Naive B cell (primary cell): ENCODE measurements at places on chromosomes 4 and X. TPM values are rescaled to one million over a fixed set of nuclear protein-coding genes. Genes with fewer than 3 reads are reported as not detected.
A peak's percentile ranks its signal among the peaks of the same experiment; 100 is the strongest.

KLKB1 gene
- polyA plus RNA-seq = not detected

PRRG1 gene
- polyA plus RNA-seq = not detected

RGN gene
- not detected for polyA plus RNA-seq

CYSLTR1 gene
- polyA plus RNA-seq = 57.3 TPM

PPP2R2C gene
- polyA plus RNA-seq = not detected

PAGE5 gene
- polyA plus RNA-seq = not detected

SHROOM4 gene
- not detected for polyA plus RNA-seq

SERTM2 gene
- not detected for polyA plus RNA-seq

EPGN gene
- polyA plus RNA-seq = not detected

ADGRG2 gene
- not detected for polyA plus RNA-seq

ZGRF1 gene
- polyA plus RNA-seq = 4.5 TPM

WDR19 gene
- polyA plus RNA-seq = 4.6 TPM

POU4F2 gene
- not detected for polyA plus RNA-seq

OFD1 gene
- 52.0 TPM for polyA plus RNA-seq

STPG2 gene
- not detected for polyA plus RNA-seq

MGAT4D gene
- not detected for polyA plus RNA-seq

ARHGEF38 gene
- polyA plus RNA-seq = not detected

WDR17 gene
- 0.41 TPM for polyA plus RNA-seq

CFAP299 gene
- not detected for polyA plus RNA-seq

GRCh38 chr4:76624931-76625715, 190.1 kb downstream of the SHROOM3 start:
- DNase-seq = no peak

- no peak for DNase-seq
Observed at GRCh38 chr4:182145334-182145905, 97.8 kb upstream of the TENM3 start.

DNA sequence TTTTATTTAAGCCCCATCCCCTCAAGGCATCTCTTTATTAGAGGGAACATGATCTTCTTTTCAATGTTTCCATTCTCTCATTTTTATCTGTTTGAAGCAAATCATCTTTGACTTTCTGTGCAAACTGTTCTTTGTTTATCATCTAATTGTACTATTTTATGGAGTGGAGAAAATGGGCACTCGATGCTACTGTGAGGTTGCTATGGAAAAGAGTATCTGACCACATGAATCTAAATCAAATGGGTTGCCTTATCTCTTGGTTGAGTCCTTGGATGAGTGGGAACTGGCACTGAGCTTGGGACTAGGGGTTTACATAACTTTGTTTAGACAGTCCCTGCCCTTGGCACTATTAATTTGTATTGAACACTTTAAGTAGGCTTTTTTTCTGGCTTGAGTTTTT, 9.1 kb downstream of the OCRL start:
- DNase-seq = no peak

- DNase-seq = no peak
Observed at GRCh38 chrX:2388669-2389068, 112.1 kb downstream of the DHRSX start.

- no peak for DNase-seq
Observed at GRCh38 chr4:38470735-38471262, 193.2 kb upstream of the KLF3 start.

DNA sequence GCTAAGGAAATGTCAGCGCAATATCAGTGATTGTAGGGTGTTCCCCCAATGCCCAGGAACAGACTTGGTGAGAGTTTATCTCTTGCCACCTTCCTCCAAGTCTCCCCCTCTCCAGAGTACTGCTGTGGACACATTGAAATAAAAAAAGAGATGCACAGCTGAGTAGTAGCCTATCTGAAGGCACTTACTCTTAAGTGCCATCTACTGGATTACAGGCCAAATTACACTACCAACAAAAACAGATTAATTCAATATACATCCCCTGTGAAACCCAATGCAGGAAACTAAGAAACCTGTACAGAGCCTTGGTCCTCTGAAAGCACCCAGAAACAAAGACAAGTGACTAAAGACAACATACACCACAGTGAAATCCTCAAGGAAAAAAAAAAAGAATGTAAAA, 460.3 kb downstream of the ZIC3 start:
- no peak for DNase-seq

- no peak for DNase-seq
Observed at GRCh38 chr4:145531223-145531622, 49.6 kb downstream of the SMAD1 start.

- DNase-seq = no peak
Observed at GRCh38 chr4:189832528-189832927, 108.1 kb upstream of the FRG1 start.

DNA sequence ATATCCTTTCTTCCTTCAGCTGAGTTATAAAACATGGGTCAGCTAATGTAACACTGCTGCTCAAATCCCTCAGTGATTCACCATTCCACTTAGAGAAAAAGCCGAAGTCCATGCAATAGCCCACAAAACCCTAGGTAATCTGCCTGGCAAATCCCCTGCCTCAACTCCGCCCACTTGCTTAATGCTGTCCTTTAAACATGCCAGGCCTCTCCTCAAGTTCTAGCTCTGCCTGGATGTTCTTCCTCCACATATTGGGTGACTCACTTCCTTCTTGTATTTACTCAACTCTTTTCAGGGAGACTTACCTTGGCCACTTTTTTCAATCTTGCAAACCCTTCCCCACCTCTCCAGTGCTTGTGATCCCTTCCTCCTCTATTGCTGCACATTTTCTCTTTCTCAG, 89.8 kb downstream of the EMCN start:
- DNase-seq = no peak

GRCh38 chr4:115770046-115770543, 656.7 kb upstream of the NDST4 start:
- no peak for DNase-seq

GRCh38 chr4:37793562-37793961, 32.9 kb upstream of the PGM2 start:
- DNase-seq = peak; percentile 11

DNA sequence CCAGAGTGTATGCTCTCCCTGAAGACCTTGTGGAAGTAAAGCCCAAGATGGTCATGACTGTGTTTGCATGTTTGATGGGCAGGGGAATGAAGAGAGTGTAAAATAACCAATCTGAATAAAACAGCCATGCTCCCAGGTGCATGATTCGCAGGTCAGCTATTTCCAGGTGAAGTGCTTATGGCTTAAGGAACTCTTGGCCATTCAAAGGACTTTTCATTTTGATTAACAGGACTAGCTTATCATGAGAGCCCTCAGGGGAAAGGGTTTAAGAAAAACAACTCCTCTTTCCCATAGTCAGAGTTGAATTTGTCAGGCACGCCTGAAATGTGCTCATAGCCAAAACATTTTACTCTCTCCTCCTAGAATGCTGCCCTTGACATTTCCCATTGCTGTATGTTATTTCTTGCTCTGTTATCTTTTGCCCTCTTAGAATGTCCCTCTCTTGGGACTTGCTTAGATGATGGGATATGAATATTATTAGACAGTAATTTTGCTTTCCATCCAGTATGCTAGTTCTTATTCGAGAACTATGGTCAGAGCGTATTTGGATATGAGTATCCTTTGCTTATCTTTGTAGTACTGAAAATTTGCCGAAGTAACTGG, 88.6 kb downstream of the PLS3 start:
- no peak for DNase-seq

DNA sequence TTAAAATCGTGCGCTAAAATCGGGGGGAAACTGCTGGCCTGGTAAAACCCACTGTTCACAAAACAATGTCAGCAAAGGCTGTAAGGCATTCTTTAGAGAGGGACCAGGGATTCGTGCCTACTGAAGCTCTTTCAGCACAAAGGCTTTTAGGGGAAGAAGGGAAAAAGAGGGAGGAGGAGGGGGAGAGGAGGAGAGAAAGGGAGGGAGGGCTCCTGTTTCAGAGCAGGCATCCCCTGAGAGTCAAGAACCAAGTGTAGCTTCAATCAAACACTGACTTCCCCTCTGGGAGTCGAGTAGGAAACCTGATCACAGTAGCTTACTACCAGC, 9.5 kb downstream of the BCOR start:
- no peak for DNase-seq

DNA sequence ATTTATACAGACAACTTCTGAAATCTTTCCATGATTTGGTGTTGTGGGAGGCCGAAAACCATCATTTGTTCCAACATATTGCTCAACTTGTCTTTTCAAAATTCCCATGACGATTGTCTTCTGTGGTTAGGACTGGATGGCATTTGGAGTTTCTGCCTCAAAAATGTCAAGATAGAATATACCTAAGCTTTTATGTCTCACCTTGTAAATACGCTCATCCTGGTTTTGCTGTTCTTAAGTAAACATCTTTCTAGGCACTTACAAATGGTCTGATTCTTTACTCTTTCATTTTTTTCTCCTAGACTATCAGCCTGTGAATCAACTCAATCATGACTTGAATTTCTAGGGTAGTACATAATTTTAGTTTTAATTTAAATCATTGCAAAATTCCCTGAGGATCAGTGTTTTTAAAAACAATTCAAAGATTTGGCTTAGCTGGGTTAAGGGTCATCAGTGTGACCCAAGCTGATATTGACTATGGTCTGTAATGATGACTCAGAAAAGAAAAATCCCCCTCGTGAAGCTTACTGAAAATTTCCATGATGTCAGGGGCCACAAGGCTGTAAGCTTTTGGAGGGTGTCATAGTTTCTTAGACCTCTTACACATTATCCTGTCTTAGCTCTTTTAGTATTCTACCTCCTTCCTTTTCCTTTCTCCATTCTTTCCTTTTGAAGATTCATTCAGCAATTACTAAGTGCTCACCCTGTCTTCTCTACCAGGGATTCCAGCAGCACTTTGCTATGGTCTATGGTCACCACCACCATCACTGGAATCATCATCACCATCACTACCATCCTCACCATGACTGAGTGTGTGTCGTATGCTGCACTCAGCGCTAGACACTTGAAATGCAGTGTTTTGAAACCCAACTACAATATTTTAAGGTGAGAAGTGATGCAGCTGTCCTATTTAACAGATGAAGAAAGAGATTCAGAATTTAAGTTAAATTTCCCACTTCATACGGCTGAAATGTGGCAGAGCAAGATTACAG, 124.4 kb downstream of the CPE start:
- no peak for DNase-seq

DNA sequence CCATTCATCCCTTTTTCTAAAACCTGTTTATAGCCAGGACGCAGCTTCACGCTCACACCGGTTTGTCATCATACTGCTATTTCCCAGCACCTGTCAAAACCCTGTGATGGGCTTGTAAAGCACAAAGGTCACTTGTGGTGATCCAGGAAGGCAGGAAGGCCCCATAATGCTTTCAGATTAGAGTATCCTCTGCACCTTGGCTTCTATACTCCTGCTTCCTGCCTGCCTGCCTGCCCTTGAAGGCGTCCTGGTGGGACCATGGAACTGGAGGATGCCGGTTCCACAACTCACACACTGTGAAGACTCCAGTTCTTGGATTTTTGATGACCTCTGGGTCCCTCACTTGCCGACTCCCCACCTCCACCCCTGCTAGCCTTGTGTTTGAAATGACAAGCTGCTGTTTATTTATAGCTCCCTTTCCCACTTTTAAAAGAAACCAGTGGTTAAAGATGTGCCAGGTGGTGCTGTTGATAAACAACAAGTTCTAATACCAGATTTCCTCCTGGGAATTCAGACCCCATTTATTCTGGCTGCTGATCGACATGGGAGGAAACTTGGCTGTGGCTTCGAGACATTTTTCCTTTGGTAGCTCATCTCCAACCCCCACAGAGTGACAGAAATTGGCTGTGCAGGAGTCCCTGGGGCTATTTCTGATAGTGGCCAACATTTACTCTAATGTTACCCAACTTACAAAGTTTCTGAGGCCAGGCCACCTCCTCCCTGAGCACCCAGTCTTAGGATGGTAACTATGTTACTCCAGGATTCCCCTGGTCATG, 211.5 kb downstream of the KDR start:
- DNase-seq = no peak

DNA sequence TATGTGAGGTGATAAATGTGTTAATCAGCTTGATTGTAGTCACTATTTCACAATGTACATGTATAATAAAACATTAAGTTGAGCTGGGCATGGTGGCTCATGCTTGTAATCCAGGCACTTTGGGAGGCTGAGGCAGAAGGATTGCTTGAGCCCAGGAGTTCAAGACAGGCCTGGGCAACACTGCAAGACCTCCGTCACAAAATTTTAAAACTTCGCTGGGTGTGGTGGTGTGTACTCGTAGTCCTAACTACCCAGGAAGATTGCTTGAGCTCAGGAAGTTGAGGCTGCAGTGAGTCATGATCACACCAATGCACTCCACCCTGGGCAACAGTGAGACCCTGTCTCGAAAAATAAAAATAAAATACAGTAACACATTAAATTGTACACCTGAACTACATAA, 20.1 kb downstream of the LYAR start:
- no peak for DNase-seq

- no peak for DNase-seq
Observed at GRCh38 chrX:72258174-72258573, 18.9 kb downstream of the RPS4X start.

GRCh38 chrX:153875391-153876111, 10.4 kb downstream of the L1CAM start:
- DNase-seq = peak; percentile 52

- no peak for DNase-seq
Observed at GRCh38 chrX:265502-265901, 15.7 kb upstream of the PLCXD1 start.

DNA sequence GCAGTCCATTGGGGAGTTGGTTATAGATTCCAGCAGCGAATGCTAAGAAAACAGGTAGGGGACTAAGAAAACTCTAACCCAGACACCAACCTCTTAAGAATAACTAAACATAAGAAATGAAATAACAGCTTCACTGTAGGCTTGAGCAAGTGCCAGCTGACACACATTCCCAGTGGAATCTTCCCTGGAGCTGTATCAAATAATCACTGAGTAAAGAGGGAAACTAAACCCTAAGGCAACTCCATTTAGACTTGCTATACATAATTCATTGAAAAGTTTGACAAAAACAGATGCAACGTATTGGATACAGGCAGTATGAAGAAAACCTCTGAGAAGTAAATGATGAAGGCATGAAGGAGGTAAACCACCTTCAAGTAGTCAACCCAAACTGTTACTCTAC, 293.5 kb downstream of the OPHN1 start:
- DNase-seq = no peak

- no peak for DNase-seq
Observed at GRCh38 chr4:158428242-158428641, 93.4 kb upstream of the RXFP1 start.

DNA sequence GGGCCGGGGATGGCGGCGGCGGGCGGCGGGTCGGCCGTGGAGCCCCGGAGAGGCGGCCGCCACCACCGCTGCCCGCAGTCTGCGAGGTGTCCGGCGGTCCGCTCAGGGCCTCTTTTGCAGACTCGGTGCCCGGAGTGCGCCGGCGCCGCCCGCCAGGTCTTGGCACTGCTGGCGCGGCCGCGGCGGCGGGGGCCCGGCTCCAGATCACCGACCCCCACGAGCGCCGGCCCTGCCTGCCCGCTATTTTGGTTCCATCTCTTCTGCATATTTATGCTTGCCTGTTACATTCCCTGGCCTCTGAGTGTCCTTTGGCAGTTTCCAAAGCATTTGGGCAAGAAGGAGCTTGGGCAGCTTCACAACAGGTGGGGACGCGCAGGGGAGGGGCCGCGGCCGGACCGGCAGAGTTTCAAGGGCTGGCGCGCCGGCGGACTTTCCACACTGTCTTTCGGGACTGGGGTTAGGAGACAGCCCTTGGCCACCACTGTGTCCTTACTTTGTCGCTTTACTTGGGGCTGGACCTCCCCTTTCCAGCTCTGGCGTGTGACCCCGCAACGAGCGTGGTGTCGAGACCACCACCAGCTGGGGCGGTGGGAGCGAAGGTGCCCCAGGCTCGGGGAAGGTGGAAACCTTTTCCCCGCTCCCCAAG, 668 bp upstream of the TAPT1 start:
- no peak for DNase-seq
